ENCODE measurements at places on chromosomes 7 and 10.

- DNase-seq, result no peak
Observed at GRCh38 chr7:73762659-73762999, 7.4 kb downstream of the CLDN3 start.

- no peak for DNase-seq
Observed at GRCh38 chr10:78948621-78949030, 120.1 kb upstream of the ZMIZ1 start.

DNA sequence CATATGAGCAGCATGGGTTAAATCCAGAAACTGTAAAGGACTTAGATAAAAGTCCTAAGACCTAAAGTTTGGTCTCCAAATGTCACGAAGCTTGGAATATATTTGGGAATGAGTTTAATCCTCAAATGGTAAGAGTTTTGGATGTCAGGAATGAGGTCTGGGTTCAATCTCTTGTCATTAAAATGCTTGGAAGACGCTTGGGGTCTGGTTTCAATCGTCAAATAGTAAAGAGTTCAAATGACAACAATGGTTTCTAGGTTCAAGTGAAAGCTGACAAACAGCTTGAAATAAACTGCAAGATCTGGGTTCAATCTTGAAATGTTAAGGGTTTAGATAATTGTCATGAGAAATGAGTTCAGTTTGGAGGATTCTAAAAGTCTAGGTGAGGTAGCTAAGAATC is 385.5 kb upstream of the HPS1 start:
- DNase-seq, result no peak

DNA sequence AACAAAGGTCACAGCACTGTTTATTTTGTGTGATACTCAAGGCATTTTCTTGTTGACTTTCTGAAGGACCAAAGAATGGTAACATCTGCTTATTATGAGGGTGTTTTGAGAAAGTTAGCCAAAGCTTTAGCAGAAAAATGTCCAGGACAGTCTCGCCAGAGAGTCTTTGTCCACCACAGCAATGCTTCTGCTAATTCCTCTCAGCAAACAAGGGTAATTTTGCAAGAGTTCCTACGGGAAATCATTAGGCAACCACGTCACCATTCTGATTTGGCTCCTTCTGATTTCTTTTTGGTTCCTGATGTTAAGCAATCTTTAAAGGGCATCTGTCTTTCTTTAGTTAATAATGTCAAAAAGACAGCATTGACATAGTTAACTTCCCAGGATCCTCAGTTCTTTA is 639.3 kb upstream of the STEAP1 start:
- no peak for DNase-seq

- no peak for DNase-seq
Observed at GRCh38 chr10:114615600-114616007, 42.5 kb downstream of the ABLIM1 start.

DNA sequence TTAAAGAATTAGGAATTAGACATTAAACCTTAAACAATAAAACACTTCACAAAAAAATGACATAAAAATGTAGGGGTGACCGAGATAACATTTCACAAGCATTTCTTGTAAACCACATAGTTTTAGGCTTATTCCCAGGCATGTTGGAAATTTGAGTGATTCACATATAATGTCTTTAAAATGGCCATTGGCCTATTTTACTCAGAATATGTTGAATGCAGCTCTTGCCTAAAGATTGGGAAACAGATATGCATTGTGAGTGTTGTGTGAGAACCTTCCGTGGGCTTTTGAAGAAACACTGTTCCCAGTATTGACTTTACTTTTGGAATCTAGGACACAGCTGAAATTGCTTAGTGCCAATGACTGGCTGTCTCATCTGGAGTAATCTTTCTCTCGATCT is 79.6 kb downstream of the ARL5B start:
- DNase-seq, result no peak

DNA sequence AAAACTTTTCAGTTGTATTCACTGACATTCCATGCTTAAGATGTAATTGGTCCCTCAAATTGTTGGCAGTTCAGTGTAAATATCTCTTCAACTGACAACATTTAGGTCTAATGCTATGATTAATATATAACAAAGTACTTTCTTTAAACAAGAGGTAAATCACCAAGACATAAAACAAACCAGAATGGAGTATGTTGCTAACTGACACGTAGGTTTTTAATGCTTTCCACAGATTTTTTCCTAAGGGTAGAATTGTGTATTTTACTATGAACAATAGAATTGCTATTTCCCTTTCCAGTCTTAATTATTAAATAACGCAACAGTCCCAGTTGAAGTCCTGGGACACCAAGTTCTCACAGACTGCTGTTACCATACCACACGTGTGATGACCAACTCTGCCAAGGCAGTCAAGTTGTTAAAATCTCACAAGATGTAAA is 4.1 kb downstream of the JCAD start:
- DNase-seq, result no peak

- no peak for DNase-seq
Observed at GRCh38 chr7:37670436-37670835, 13.1 kb upstream of the GPR141 start.

DNA sequence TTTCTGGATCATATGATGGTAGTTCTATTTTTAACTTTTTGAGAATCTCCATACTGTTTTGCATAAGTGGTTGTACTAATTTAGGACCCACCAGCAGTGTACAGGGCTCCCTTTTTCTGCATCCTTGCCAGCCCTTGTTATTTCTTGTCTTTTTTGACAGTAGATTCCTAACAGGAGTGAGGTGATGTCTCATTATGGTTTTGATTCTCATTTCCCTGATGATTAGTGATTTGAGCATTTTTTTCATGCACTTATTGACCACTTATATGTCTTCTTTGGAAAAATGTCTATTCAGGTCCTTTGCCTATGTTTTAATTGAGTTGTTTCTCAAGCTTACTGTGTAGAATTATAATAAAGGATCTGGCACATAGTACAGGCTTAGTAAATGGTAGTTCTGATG is 238.8 kb upstream of the BMPER start:
- no peak for DNase-seq

DNA sequence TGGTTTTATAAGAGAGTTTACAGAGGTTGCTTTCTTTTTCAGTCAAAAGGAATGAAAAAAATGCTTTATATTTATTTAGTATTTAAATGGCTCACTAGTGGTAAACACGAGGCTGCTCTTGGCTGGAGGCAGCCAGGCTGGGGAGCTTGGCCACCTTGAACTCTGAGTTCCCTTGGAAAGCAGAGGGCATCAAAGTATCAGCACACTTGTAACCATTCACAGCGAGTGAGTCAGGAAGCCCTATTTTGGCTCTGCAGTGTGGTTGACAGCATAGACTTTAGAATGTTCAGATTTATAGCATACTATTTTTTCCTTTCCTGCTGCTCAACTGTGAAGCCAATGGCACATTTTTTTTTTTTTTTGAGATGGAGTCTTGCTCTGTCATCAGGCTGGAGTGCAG is 51.6 kb downstream of the CYCS start:
- no peak for DNase-seq

- DNase-seq, result no peak
Observed at GRCh38 chr7:111190804-111191203, 99.9 kb downstream of the LRRN3 start.

GRCh38 chr7:47520406-47520805 is 61.5 kb downstream of the TNS3 start:
- DNase-seq, result no peak

DNA sequence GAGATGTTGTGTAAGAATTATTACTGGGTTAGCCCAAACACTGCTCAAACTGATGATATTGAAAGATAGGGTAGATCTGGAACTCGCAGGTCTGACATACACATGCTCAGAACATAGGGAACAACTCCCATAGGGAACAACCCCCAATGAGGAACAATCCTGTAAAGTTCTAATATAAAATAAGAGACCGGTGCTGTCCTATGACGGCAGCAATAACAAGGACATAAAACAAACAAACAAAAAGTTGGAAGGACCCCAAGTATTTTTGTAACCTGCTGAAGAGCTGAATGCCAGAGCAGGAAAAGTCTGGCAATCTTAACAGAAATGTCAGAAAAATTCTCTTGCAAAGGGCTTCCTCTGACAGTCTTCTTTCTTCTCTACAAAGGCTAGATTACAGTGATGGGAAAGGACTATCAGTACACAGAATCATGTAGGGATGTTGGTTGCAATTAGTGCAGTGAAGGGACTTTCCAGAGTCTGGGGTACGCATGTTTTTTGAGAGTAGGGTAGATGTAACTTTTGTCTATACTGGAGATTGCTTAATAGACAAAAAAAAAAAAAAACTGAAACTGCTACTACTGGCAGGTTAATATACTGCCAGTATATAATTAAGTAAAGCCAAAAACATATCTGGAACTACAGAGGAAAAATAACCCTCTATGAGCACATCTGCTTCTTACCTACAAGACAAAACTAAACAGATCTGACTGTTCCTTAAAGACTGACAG is 35.5 kb downstream of the IDE start:
- no peak for DNase-seq

DNA sequence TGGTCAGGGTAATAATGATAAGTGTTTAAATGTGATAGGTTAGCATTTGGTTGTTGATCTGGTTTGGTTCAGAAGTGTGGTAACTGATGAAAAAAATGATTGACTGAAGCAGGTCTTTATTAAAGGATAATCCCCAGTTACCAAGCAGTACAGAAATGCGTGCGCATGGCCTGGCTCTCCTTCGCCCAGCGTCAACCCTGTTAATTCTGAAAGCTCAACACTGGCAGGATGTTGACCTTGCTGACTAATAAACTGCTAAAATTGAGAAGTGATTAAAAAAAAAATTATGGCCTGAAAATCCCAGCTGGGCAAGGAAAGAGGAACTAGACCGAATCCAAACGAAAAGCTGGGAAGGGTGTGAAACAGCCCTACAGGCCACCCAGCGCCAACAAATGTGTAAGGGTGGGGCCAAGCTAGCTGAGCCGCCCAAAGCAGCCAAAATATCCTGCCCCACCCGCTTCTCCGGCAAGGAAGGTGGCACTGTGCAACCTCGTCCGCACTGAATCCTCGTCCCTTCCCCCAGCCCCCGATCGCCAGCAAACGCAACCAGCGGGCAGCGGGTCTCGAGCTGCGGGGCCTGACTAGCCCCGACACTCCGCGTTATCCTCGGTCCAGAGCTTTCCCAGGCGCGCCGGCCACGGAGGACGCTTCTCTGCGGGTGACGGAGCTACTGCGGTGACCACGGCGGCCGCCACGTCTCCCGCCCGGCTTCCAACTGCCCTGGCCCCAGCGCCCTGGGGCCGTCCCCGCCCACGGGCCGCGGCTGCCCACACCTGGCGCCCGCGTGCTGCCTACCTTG is 561 bp downstream of the SHTN1 start:
- peak; percentile 71 for DNase-seq

DNA sequence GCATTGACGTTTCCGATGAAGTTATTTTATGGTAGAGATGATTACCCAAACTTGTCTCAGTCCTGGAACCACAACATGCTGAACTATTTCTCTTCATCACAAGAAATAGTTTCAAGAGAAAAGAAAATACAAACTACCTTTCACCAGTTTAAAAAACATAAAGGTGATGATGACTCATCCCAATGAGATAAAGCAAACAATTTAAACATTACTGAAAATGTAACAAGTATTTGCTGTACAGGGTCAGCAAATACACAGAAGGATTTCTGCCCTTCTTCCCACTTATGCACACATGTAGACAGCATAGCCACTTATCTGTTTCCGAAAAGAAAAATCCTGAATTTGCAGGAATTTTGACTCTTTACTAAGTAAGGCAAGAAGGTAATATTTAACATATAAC is 50.8 kb downstream of the RHOBTB1 start:
- no peak for DNase-seq

- DNase-seq, result no peak
Observed at GRCh38 chr10:76481178-76481577, 1049.8 kb downstream of the LRMDA start.

- DNase-seq, result no peak
Observed at GRCh38 chr7:120865191-120865981, 7.4 kb upstream of the TSPAN12 start.

- peak; percentile 18 for DNase-seq
Observed at GRCh38 chr7:157881048-157881771, 544.4 kb downstream of the DNAJB6 start.

DNA sequence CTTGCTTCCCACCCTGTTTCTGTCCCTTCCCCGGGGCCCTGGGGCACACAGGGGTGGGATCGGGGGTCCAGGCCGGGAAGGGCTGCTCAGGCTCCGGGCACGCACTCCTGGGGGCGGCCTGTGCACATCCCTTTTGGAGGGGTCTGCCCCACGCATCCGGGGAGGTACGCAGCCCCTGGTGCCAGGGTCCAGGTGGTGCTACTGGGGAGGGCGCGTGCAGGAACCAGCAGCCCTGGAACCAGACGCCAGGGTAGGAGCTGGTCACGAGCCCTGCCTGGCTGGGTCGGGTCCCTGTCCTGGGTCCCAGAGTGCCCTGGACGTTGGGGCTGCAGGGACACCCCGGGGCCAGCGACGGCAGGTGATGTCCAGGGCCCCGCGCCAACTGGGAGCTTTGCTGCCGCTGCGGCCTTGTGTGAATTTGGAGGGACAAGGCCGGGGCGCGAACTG is 53.4 kb downstream of the GLRX3 start:
- DNase-seq, result no peak

DNA sequence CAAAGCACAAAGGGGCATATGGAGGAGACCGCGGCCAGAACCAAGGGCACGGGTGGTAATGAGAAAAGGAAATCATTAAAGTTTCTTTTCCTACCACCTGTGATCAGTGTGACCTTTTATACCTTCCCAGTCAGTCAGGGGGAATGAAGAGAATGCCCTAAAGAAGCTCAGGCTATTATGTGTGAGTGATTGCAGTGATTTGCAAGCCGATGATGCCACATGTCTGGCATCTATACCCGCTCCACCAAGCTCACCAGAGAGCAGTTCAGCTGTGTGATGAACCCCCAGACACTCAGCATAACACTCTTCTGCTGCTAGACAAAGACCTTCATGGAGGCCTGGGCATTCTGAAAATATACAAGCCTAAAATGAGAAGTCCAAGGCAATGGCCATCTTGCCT is 106.2 kb upstream of the AGK start:
- no peak for DNase-seq

DNA sequence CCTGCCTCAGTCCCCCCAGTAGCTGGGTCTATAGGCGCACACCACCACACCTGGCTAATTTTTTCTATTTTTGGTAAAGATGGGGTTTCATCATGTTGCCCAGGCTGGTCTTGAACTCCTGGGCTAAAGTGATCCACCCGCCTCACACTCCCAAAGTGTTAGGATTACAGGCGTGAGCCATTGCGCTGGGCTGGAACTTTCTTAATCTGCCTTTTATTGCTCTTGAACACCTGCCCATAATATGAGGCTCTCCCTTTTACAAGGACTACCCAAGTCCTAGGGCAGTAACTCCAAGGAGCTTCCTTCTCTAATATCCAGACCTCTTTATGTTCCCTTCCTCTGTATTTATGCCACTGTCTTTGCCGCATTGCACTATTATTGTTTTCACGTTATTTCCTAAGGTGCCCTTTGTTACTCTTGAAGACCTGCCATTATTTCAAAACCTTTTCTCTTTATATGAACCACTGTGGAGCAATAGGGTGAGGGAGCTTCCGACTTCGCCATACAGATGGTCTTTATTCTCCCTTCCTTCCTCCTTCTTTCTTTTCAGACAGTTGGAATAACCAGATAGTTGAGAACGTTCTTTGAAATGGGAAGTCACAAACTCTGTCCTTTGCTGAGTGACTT is 36.3 kb upstream of the TCF7L2 start:
- DNase-seq, result no peak

Measured in urothelium cell line (cell line).